Activated CD4-positive, alpha-beta T cell treated with anti-CD3 and anti-CD28 coated beads, Interleukin-2, amount 10 ng/mL, durations not matched to agents 7 days and 5 days (primary cell): ENCODE measurements at places on chromosomes 1 and 21. TPM values are rescaled to one million over a fixed set of nuclear protein-coding genes. Genes with fewer than 3 reads are reported as not detected.
A peak's percentile ranks its signal among the peaks of the same experiment; 100 is the strongest.

DNA sequence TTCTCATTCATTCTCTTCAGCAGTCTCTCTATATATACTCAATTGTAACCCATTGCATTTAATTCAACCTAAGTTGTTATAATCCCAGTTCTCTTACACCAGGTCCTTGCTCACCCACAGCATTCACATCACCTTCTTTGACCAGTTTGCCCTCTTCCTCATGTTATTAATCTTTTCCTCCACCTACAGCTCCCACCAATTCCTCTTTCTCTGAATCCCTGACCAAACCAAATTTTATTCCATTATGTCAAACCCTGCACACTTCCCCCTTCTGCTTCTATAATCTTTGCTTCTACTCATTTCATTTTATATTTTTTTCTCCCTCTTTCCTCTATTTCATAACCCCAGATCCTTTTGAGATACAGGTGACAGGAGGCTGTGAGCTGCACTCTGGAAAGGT lies 1.4 kb downstream of the CD1A start:
- H3K27me3 ChIP-seq, result peaks cover 31% of the 10 kb centered on the region
- H3K27ac ChIP-seq, result no peak overlapping the region
- H3K4me1 ChIP-seq, result peaks cover 3% of the 10 kb centered on the region
- peaks cover 2% of the 10 kb centered on the region for H3K36me3 ChIP-seq
- H3K4me3 ChIP-seq, result no peak overlapping the region
- DNase-seq, result no peak

DNA sequence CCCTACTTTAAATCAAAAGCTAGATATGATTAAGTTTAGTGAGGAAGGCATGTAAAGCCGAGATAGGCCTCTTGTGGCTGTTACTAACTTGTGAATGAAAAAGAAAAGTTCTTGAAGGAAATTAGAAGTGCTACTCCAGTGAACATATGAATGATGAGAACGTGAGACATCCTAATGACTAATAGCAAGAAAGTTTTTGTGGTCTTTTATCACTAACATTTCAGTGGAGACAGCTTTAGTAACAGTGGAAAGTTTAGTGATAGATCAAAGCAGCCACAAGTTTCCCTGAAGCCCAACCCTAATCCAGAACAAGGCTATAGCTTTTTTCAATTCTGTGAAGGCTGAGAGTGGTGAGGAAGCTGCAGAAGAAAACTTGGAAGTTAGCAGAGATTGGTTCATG lies 73.6 kb upstream of the LRRC8B start:
- no peak overlapping the region for H3K4me3 ChIP-seq
- no peak overlapping the region for H3K27ac ChIP-seq
- peaks cover 26% of the 10 kb centered on the region for H3K27me3 ChIP-seq
- peak; percentile 26 for DNase-seq
- H3K36me3 ChIP-seq, result peaks cover 1% of the 10 kb centered on the region
- H3K4me1 ChIP-seq, result peaks cover 14% of the 10 kb centered on the region

DNA sequence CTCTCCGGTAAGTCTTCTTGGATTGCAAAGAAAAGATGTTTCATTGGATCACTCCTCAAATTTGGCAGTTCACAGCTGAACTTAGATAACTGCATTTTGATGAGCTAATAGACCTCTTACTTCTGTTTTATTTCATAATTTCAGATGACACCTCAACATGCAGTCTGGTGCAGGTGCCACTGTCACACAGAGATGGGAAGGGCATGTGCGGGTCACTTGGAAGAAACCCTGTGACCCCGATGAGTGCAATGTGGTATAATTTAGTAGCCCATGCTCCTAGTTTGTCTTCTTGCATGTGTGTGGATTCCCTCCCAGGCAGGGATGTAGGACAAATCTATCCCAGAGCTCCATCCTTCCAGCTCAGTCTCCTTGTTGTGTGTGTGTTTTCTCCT lies 481 bp upstream of the SLAMF1 start:
- H3K4me3 ChIP-seq, result peak overlapping the region; percentile 93
- peaks cover 66% of the 10 kb centered on the region for H3K4me1 ChIP-seq
- peak overlapping the region; percentile 93 for H3K27ac ChIP-seq
- DNase-seq, result no peak

- peaks cover 35% of the 10 kb centered on the region for H3K36me3 ChIP-seq
- peak; percentile 72 for DNase-seq
- peak overlapping the region; percentile 37 for H3K4me3 ChIP-seq
- H3K27me3 ChIP-seq, result peaks cover 6% of the 10 kb centered on the region
- peaks cover 30% of the 10 kb centered on the region for H3K4me1 ChIP-seq
These were observed 7.0 kb downstream of the KRTAP10-8 start for GRCh38 chr21:44618909-44619308.

The FAM151A gene
- not detected for total RNA-seq

DNA sequence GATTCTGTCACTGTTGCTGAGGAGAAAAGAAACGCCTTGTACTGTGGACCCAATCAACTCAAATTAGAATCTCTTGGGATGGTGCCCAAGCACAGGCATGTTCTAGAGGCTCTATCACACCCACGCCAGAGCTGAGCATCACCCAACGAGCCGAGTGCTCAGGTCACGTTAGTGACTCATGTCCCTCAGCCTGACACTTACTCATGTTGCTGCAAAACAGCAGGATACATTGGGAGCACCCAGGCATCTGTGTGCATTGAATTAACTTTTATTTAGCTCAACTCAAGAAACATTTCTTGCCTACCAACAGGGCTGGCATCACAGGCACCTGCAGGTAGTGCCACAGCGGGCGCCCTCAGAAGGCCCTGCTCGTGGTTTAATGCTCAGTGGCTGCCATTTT lies 149.8 kb downstream of the ETS2 start:
- H3K27ac ChIP-seq, result no peak overlapping the region
- no peak overlapping the region for H3K4me3 ChIP-seq
- H3K4me1 ChIP-seq, result peaks cover 26% of the 10 kb centered on the region
- peaks cover 2% of the 10 kb centered on the region for H3K27me3 ChIP-seq
- peaks cover 3% of the 10 kb centered on the region for H3K36me3 ChIP-seq
- DNase-seq, result no peak

The SELE gene
- total RNA-seq, result not detected

- peaks cover 22% of the 10 kb centered on the region for H3K27me3 ChIP-seq
- DNase-seq, result peak; percentile 61
- no peaks in the 10 kb centered on the region for H3K36me3 ChIP-seq
These were observed 53.2 kb upstream of the TMEM51 start for GRCh38 chr1:15100121-15100879.

The HSD3B2 gene
- not detected for total RNA-seq

- no peak for DNase-seq
- H3K27ac ChIP-seq, result peak overlapping the region; percentile 23
- H3K4me1 ChIP-seq, result peaks cover 5% of the 10 kb centered on the region
- no peak overlapping the region for H3K4me3 ChIP-seq
- H3K36me3 ChIP-seq, result peaks cover 47% of the 10 kb centered on the region
These were observed 20.2 kb downstream of the MRPL37 start for GRCh38 chr1:54220004-54220811.

- H3K27ac ChIP-seq, result no peak overlapping the region
- H3K36me3 ChIP-seq, result no peaks in the 10 kb centered on the region
- H3K27me3 ChIP-seq, result no peaks in the 10 kb centered on the region
These were observed 14.7 kb upstream of the GPR37L1 start for GRCh38 chr1:202107801-202108731.

GRCh38 chr1:81029266-81029665 lies 771.5 kb upstream of the ADGRL2 start:
- no peak for DNase-seq
- H3K27me3 ChIP-seq, result no peaks in the 10 kb centered on the region
- no peak overlapping the region for H3K27ac ChIP-seq
- H3K36me3 ChIP-seq, result no peaks in the 10 kb centered on the region

- no peak overlapping the region for H3K27ac ChIP-seq
- no peak overlapping the region for H3K4me3 ChIP-seq
- peaks cover 14% of the 10 kb centered on the region for H3K36me3 ChIP-seq
- H3K27me3 ChIP-seq, result no peaks in the 10 kb centered on the region
These were observed 45.4 kb downstream of the YARS1 start for GRCh38 chr1:32771561-32772280.

- H3K4me1 ChIP-seq, result peaks cover 30% of the 10 kb centered on the region
- DNase-seq, result no peak
- peaks cover 5% of the 10 kb centered on the region for H3K27me3 ChIP-seq
These were observed 4.9 kb downstream of the SLAMF8 start for GRCh38 chr1:159831412-159832141.

DNA sequence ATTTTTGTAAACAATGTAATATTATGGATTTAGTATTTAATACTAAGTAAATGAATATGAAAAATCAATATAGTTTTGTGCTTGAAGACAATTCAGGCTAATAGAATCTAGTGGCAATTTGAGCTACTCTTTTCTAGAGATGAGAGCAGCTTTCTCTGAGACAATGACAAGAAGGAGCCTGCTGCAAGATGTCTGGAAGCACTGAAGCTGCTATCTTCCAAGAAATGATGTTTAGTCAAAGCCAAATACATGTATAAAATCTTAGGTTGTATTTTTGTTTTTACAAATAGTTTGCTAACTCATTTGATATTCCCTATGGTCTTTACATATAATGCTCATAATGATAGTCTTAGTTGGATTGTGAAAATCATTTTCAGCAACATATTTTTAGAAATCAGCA lies 103.9 kb upstream of the COL24A1 start:
- no peaks in the 10 kb centered on the region for H3K27me3 ChIP-seq
- DNase-seq, result no peak
- no peaks in the 10 kb centered on the region for H3K36me3 ChIP-seq
- H3K4me1 ChIP-seq, result no peaks in the 10 kb centered on the region
- no peak overlapping the region for H3K4me3 ChIP-seq

- H3K27me3 ChIP-seq, result no peaks in the 10 kb centered on the region
- no peak for DNase-seq
- H3K27ac ChIP-seq, result no peak overlapping the region
- no peaks in the 10 kb centered on the region for H3K36me3 ChIP-seq
- H3K4me3 ChIP-seq, result no peak overlapping the region
These were observed 70.1 kb upstream of the ARHGEF16 start for GRCh38 chr1:3384407-3384806.

GRCh38 chr21:36516281-36516680 lies 36.4 kb upstream of the CLDN14 start:
- no peak overlapping the region for H3K4me3 ChIP-seq
- H3K27me3 ChIP-seq, result peaks cover 10% of the 10 kb centered on the region
- H3K27ac ChIP-seq, result no peak overlapping the region
- no peaks in the 10 kb centered on the region for H3K36me3 ChIP-seq
- no peak for DNase-seq

- no peak overlapping the region for H3K27ac ChIP-seq
- H3K4me3 ChIP-seq, result no peak overlapping the region
- no peak for DNase-seq
- no peaks in the 10 kb centered on the region for H3K27me3 ChIP-seq
- H3K36me3 ChIP-seq, result no peaks in the 10 kb centered on the region
- H3K4me1 ChIP-seq, result no peaks in the 10 kb centered on the region
These were observed 264.7 kb downstream of the SPATA17 start for GRCh38 chr1:217895841-217896240.

The PSEN2 gene
- total RNA-seq, result 2.0 TPM

DNA sequence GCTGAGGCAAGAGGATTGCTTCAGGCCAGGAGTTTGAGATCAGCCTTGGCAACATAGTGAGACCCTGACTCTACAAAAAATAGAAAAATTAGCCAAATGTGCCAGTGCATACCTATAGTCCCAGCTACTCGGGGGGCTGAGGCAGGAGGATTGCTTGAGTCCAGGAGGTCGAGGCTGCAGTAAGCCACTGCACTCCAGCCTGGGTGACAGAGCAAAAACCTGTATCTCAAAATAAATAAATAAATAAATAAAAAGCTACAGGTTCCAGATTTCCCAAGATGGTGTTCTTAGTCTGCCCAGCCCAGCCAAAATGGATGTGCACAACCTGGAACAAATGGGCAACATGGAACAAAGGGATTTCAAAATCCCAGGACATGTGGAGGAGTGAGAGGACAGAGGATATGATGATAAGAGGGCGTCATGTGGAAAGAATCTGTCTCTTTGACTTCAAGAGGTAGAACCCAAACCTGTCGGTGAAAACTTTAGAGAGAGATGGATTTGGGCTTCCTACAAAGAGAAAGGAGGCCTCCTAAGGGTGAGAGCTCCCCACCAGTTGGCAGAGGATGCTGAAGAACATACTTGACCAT lies 3.2 kb downstream of the EDARADD start:
- H3K4me3 ChIP-seq, result no peak overlapping the region
- peaks cover 1% of the 10 kb centered on the region for H3K36me3 ChIP-seq
- DNase-seq, result no peak
- H3K4me1 ChIP-seq, result peaks cover 23% of the 10 kb centered on the region
- H3K27ac ChIP-seq, result no peak overlapping the region

The MANEAL gene
- 1.3 TPM for total RNA-seq

DNA sequence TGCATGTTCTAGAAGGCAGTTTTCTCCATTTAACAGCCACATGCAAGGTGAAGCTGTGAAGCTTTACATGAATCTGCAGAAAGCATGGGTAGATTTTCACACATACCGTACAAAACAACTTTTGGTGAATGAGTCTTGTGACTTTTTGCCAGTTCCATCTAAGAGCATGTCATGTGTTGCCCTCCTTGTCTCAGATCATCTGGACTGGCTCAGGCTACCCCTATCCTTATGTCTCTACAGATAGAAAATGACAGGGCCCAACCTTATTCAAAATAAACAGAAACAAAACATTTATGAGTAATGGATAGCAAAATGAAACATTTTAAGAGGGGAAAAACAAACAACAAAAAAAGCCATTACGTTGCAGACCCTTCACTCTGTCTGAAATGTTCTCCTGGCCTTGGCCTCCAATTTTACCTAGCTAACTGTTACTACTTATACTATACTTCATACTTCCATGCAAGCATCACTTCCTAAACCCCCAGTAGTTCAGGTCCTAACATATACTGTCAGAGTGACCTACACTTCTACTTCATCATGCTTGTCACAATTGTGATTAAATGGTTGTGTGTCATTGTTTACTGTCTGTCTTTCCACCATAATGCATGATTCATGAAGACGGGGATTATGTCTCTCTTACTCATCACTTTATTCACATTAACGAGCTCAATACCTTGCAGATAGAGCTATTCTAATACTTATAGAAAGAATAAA lies 39.0 kb downstream of the LRRC8C start:
- no peak for DNase-seq
- no peaks in the 10 kb centered on the region for H3K27me3 ChIP-seq

DNA sequence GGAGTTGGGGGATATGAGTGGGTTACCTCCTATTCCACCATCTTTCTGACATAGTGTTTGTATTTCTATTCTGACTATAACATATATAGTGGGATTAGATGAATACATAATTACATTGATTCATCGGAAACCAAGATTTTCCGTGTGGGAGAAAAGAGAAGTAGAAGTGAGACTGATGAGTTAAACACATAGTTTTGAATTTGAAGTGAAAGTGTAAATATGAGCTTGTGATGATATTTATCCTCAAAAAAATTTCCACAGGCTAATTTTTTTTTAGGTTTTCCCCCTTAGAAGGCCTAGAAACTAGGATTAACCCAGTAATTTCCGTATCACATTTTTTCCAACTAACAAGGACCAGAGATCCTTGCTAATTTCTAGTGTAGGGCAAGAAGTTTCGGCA lies 6.9 kb downstream of the CD1B start:
- H3K4me3 ChIP-seq, result no peak overlapping the region
- no peak for DNase-seq

- H3K36me3 ChIP-seq, result peaks cover 7% of the 10 kb centered on the region
- peaks cover 27% of the 10 kb centered on the region for H3K4me1 ChIP-seq
- DNase-seq, result no peak
- no peaks in the 10 kb centered on the region for H3K27me3 ChIP-seq
These were observed 4.1 kb downstream of the ZNF362 start for GRCh38 chr1:33260439-33260838.

- no peak for DNase-seq
- no peak overlapping the region for H3K4me3 ChIP-seq
These were observed 30.6 kb downstream of the WDR47 start for GRCh38 chr1:109011335-109011734.
